ENCODE measurements at places on chromosomes 3 and 15.

DNA sequence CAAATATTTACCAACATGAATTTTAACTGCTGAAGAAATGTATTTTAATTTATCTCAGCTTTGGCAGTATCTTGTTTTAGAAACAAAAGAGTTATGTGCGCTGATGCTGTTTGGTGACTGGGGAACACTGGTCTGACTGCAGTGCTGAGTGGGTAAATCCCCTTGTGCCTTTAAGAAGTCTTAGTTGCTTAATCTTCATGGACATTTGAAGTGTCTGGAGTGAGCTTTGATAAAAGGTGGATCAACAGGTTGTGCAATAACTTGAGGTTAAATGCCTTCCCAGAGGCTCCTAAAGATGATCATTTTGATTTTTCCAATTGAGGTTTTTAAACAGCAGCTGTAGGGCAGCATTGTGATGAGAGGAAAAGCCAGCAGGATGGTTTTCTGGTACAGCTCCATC is 68.7 kb downstream of the TP63 start:
- no peak for DNase-seq

DNA sequence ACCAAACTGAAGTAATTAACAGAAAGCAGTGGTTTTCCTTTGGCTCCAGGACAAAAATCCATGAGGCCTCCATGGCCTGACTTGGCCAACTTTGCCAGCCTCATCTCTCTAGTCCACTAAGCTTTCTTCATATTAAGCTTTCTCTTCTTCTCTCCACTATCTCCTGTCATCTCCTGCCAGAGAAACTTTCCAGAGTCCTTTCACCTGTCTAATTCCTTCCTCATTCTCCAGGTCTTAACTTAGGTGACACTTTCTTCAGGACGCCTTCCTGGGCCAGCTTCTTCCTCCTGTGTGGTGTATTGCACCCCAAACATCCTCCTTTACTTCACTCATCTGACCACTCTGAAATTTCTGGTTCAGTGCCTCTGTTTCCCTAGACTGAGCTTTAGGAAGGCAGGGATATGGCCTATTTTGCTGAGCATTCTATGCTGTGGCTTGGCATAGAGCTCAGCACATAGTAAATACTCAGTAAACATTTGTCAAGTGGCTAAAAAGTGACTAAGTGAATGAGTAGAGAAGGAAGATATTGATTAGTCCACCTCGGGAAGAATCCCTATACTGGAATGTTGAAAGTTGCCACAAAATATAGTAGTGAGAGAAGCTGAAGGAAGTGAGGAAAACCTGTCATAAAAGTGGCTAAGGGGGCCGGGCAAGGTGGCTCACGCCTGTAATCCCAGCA is 34.6 kb upstream of the IGF2BP2 start:
- no peak for DNase-seq

DNA sequence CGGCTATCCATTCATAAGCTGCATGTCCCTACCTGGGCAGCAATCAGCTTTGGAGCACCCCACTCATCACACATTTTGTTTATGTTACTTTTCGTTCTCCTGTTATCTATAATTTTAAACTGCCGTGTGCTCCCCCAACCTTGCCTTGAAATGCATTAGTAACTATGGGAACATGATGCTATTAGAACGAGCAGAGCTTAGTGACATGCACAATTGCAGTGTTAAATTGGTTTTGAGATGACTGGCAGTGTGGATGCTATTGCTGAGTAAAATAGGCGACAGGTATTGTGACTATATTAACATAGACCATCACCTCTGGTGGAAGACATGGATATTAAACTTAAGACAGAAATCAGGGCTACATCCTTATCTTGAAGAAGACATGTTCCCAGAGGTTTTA is 191.6 kb downstream of the KCNAB1 start:
- DNase-seq, result no peak

DNA sequence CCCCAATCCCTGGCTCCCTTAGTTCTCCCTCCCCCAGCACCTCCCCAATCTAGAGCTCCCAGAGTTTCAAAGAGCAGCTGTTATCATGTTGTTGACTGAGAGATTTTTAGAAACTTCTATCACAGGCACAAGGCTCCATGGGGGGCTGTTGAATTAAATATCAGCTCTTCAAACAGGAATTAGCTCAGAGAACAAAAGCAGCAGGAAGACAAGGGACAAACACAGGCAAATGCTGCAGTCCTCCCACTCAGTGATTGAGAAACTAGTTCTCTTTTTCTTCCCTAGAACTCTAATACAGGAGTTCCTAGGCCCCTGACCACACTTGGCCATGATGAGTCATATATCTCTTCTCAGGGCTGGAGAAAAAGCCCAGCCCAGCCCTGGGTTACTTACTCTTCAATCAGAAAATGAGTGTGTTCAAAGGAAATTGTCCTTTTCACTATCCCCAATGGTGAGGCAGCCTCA is 262.1 kb downstream of the IGSF11 start:
- peak; percentile 3 for DNase-seq

- DNase-seq, result no peak
These were observed 8.2 kb downstream of the IGDCC3 start for GRCh38 chr15:65369651-65370050.

DNA sequence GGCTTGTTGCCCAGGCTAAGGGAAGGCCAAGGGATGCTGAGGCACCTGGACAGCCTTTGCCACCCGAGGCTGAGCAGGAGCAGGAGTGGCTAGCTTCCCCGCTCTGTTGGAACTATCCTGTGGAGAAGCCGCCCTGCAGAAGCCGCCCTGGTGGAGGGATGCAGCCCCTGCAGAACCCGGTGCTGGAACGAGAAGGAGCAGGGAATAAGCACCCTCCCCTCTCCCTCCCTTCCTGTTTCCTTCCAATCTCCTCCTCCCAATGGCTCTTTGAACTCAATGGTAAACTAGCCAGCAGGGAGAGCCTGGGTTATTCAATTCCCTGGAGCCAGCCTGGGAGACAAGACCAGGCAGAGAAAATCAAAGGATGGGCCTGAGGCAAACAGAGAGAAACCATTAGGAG is 11.8 kb upstream of the HRG start:
- DNase-seq, result no peak

- no peak for DNase-seq
These were observed 379.4 kb downstream of the DIPK2A start for GRCh38 chr3:144351011-144351410.

- DNase-seq, result no peak
These were observed 227.5 kb downstream of the NEK10 start for GRCh38 chr3:27141668-27142067.

- DNase-seq, result no peak
These were observed 29.7 kb upstream of the RNF7 start for GRCh38 chr3:141708367-141708766.

- no peak for DNase-seq
These were observed 2.2 kb downstream of the BMF start for GRCh38 chr15:40106203-40107161.

GRCh38 chr3:37520907-37521341 is 340.8 kb upstream of the CTDSPL start:
- DNase-seq, result no peak

DNA sequence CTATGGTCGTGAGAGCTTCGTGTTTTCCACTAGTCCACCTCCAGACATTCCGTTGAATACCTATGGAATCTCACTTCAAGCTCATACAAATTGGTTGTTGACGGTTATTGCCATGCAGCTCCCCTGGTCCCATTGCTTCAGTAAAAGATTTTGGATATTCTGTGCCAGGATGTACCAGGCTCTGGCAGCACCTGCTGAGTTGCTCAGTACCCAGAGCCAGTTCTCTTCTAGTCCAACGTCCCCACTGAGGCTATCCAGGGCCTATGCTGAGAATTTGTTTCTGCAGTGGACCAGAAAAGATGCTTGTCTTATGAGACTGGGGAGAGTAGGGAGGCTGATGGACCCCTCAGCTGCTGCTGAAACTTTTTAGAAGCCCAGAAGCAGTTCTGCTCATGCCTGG is 278.9 kb downstream of the FEZF2 start:
- no peak for DNase-seq

- no peak for DNase-seq
These were observed 32.7 kb downstream of the HDC start for GRCh38 chr15:50232791-50233190.

GRCh38 chr15:52052066-52052935 is 33.3 kb downstream of the MAPK6 start:
- no peak for DNase-seq

- DNase-seq, result no peak
These were observed 167.8 kb downstream of the CHST2 start for GRCh38 chr3:143287403-143287802.

- DNase-seq, result no peak
These were observed 30.1 kb downstream of the DIS3L start for GRCh38 chr15:66323312-66323928.

DNA sequence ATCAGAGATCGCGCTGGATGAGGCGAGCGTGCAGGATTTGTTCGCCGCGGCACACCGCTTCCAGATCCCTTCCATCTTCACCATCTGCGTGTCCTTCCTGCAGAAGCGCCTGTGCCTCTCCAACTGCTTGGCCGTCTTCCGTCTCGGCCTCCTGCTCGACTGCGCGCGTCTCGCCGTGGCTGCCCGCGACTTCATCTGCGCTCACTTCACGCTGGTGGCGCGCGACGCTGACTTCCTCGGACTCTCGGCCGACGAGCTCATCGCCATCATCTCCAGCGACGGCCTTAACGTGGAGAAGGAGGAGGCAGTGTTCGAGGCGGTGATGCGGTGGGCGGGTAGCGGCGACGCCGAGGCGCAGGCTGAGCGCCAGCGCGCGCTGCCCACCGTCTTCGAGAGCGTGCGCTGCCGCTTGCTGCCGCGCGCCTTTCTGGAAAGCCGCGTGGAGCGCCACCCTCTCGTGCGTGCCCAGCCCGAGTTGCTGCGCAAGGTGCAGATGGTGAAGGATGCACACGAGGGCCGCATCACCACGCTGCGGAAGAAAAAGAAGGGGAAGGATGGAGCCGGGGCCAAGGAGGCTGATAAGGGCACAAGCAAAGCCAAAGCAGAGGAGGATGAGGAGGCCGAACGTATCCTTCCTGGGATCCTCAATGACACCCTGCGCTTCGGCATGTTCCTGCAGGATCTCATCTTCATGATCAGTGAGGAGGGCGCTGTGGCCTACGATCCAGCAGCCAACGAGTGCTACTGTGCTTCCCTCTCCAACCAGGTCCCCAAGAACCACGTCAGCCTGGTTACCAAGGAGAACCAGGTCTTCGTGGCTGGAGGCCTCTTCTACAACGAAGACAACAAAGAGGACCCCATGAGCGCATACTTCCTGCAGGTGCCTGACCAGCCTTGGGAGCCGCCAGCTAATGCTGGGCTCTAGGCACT is 819 bp downstream of the KLHL40 start:
- no peak for DNase-seq

- no peak for DNase-seq
These were observed 97.1 kb downstream of the MINAR1 start for GRCh38 chr15:79529157-79529785.

GRCh38 chr3:87900061-87900460 is 158.7 kb downstream of the CGGBP1 start:
- DNase-seq, result no peak

GRCh38 chr3:12965999-12966846 is 107.0 kb downstream of the IQSEC1 start:
- no peak for DNase-seq

DNA sequence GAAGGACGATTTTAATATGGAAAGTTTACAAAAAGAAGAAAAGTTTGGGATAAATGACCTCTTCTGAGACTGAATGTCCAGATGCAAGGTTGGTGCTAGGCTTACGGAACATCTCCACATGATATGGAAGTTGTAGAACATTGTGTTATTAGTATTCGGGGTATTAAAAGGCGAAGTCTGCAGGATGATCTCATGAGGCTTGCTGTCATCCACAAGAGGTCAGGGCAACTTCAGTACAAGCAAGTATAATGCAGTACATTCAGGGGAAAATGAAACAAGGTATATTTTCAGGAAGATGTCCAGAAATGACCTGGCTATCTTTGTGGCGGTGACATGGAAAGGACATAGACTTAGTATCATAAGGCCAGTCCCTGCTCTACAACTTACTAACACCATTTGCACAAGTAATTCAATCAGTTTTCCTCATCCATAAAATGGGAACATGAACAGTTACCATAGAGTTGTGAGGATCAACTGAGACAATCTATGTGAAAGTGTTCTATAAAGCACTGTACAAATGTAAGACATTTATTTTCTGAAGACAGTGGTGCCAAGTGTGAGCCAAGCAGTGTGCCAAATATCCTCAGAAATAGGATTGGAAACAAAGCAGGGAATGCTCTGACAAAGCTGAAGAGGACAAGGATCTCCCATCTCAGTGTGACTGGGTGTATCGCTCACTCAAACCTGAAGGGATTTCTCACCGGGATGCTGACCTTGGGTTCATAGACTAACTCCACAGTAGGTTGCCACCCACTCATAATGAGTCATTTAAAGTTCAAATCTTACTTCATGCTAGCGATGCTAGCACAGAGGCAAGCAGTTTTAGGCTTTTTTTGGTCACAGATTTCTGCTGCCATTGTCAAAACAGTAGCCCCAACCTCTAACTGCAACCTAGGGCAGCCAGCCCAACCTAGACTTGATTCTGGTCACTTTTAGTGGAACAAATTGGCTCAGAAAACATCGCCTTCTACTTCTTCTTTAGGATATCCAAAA is 118.3 kb downstream of the TIGIT start:
- DNase-seq, result no peak

DNA sequence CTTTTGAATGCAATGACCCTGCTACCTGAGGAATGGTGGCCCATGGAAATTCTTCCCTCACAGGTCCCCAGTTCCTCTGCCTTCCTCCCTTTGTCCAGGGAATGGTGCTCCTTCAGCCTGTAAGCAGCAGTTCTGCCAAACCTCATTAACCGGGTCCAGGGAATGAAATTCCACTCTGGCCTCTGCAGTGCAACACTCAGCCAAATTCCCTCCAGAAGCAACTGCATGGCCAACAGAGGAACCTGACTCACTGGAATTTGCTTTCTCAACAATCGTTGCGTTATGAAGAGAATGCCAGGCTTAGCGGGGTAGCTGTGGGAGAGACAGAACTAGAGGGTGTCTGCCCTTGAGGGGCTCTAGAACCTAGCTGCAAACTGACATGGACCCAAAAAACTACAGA is 449.4 kb upstream of the PROK2 start:
- DNase-seq, result no peak

- DNase-seq, result no peak
These were observed 781 bp upstream of the DAG1 start for GRCh38 chr3:49469037-49469935.

GRCh38 chr3:177978946-177979345 is 557.3 kb upstream of the KCNMB2 start:
- DNase-seq, result no peak

GRCh38 chr3:151955356-151955755 is 81.9 kb downstream of the SUCNR1 start:
- DNase-seq, result no peak

- DNase-seq, result no peak
These were observed 33.9 kb downstream of the GABRB3 start for GRCh38 chr15:26738996-26739395.

DNA sequence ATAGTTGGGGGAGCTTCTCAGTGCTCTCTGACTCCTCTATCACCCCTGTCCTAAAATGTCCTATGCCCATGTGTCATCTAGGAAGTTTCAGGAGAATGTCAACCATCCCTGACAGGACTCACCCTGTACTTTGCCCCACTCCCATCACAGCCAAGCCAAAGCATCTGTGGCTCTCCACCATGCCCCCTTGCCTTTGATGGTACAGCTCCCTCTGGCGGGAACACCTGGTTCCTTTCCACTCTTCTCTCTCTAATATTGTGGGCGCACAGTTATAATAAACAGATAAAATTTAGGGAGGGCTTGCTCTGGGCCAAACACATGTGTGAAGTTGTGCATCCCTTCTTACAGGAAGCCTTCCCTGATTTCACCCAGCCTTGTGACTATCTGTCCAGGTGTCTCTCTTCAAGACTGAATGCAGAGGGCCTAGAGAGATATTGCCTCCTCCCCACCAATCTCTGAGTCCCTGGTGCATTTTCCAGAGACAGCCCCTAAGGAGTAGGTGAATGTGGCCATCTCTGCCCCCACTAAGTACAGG is 62.8 kb downstream of the ISG20 start:
- DNase-seq, result peak; percentile 11

Measured in NCI-H1694 treated with DMSO at 0.1 percent for 48 hours (cell line).